ENCODE measurements at places on chromosomes 3 and 15.
A peak's percentile ranks its signal among the peaks of the same experiment; 100 is the strongest.

- peak; percentile 17 for DNase-seq
These were observed 10.9 kb downstream of the MESP1 start for GRCh38 chr15:89740137-89740536.

- no peak for DNase-seq
These were observed 219.7 kb upstream of the SGO1 start for GRCh38 chr3:20405744-20406143.

GRCh38 chr3:70078778-70079177 is 79.2 kb downstream of the SAMMSON start:
- DNase-seq: no peak

- DNase-seq: no peak
These were observed 16.2 kb downstream of the SLC6A6 start for GRCh38 chr3:14418296-14419250.

DNA sequence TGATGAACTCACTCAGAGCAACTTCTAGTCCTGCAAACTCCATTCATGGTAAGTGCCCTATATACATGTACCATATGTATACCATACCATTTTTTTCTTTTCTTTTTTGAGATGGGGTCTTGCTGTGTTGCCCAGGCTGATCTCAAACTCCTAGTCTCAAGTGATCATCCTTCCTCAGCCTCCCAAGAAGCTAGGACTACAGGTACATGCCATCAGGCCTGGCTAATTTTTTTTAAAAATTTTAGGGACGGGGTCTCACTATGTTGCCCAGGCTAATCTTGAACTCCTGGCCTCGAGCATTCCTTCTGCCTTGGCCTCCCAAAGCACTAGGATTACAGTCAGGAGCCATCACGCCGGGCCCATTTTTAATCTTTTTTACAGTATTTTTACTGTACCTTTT is 67.3 kb upstream of the MFGE8 start:
- no peak for DNase-seq

- peak; percentile 30 for DNase-seq
These were observed at the start of gene PPM1M for GRCh38 chr3:52245322-52246263. Gene PPM1M, plus strand, starts transcription at chr3:52245759. Its CDS starts 66 bp downstream, at chr3:52245825.

DNA sequence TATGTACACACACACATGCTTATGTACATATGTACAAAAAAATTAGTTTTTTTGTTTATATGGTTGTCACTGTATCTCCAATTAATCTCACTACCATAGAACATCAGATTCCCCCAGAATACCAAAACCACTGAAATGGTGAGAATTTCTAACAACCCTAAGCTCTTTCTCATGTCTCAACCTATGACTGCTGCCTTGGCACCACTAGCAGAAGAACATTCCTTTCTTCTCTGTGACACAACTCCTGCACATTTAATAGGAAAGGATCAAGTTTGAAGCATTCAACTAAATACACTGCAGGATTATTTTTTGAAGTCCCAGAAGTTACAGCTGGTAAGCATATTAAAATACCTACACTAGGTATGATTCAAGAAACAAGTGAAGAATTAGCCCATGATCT is 109.6 kb downstream of the FAM174B start:
- no peak for DNase-seq

DNA sequence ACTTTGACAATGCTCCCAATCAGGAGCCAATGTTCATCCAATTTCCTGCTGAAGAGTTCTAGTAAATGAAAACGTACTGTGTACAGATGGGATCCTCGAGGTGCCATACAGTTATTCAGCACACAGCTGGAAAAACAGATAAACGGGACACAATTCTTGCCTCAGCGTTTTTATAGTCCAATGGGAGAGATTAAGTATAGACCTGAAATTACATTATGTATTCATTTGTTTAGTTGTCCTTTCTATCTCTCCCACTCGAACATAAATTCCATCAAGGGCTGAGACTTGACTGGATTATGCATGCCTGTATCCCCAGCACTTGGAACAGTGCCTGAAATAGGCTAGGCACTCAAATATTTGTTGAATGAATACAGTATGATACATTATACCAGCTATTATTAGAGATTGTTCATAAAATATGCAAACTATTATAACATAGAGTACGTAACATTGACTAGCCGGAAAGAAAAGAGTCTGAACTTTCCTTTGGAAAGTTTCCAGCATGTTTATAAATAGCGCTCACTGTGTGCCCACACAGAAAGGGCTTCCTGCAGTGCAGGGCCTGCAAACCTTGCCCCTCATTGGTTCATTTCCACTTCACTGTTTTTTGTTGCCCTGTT is 27.4 kb upstream of the SNTN start:
- DNase-seq: no peak

DNA sequence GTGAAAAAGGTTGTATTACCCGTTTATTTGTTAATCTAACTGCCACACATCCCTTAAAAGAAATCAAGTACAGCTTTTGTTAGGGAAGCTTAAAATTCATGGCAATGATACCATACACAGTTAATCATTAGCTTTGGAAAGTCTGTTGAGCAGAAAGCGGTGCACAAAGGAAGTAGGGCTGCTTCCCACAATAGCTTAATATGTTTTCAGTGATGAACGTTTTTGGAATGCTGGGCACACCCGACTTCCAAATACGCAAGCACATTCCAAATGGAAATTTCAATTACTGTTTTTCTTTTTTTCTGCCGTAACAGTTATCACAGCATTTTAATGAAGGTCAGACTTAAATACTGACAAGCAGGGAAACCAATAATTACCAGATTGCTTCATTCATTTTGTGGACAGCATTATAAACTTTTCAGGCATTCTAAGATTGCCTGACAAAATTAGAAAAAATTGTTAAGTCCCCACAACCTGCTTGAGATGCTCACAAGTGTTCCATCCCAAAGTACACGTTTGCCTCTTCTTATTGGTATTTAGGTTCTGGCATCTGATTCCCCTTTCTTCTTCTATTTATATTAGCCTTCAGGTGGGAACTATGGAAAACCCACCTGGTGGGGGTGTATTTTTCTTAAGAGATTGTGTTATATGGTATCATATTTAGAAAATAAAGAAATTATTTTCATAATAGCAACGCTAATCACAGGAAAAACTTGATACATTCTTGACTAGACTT is 1.1 kb upstream of the ECT2 start:
- no peak for DNase-seq

GRCh38 chr3:56835650-56836227 is 34.0 kb upstream of the ARHGEF3 start:
- DNase-seq: no peak

DNA sequence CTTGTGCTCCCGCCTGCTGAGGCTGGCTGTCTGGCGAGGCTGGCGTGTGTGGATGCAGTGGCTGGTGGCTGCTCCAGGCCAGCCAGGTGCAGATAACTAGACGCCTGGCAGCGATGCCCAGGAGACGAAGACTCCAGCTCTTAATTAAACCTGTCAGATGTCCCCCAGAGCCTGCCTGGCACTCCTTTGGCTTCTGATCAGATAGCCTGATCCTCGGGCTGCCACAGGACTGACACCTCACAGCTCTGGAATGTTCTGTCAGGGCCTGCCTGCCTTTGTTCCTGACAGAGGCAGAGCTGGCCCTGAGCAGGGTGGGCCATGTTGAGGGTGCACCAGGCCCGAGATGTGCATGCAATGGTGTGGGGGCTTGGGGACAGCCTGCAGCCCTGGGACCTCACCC is 36.5 kb downstream of the PLXNA1 start:
- no peak for DNase-seq

- DNase-seq: no peak
These were observed 153.5 kb upstream of the COL8A1 start for GRCh38 chr3:99484871-99485270.

DNA sequence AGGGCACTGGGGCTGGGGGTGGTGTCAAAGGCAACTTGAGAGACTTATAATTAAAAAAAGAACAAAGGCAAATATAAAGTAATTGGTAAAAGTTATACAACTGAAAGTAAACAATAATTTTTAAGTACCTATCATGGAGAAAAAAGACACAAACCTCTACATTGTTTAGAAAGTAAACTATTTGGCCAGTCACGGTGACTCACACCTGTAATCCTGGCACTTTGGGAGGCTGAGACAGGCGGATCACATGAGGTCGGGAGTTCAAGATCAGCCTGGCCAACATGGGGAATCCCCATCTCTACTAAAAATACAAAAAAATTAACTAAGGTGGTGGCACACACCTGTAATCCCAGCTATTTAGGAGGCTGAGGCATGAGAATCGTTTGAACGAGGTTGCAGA is 25.8 kb downstream of the RPSA start:
- no peak for DNase-seq

DNA sequence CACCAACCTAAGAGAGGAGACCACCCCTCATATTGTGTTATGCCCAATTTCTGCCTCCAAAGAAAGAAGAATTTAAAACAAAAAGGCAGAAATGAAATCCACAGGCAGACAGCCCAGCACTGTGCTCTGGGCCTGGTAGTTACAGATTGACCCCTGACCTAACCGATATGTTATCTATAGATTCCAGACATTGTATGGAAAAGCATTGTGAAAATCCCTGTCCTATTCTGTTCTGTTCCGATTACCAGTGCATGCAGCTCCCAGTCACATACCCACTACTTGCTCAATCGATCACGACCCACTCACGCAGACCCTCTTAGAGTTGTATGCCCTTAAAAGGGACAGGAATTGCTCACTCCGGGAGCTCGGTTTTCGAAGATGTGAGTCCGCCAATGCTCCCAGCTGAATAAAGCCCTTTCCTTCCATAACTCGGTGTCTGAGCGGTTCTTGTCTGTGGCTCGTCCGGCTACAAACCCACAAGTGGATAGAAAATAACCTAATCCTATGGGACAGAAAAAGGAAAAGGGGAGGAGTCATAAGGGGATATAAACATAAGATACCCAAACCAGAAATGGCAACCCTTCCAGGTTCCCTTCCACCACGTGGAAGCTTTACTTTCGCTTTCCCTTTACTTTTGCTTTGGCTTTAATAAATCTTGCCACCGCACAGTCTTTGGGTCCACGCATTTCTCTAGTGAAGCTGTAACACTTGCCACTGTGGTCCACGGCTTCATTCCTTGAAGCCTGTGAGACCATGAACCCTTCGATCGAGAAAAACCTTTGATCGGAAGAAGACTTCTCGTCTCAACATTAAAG is 1.7 kb upstream of the CFAP91 start:
- DNase-seq: no peak

- no peak for DNase-seq
These were observed 33.5 kb upstream of the SLC2A2 start for GRCh38 chr3:171059978-171060377.

- DNase-seq: no peak
These were observed 15.4 kb downstream of the CDV3 start for GRCh38 chr3:133588784-133589465.

- no peak for DNase-seq
These were observed 19.7 kb downstream of the GOLGA6A start for GRCh38 chr15:74062671-74063070.

DNA sequence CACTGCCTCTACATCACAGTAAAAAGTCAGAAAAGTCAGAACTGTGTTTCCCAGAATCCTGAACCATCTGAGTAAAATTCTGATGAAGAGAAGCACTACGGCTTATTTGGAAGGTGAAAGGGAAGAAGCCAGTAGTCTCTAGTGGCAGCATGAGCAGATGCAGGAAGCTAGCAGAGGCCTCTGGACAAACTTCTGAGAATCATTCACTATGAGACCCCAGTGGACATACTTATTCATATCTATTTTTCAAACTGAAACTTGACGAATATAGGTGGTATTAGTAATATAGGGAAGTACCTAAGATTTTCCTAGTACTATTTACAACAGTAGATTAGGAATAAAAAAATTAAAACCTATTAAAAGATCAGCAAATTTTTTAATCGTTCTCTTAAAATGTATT is 272.8 kb upstream of the TTC14 start:
- no peak for DNase-seq

GRCh38 chr3:126959921-126960603 is 22.9 kb upstream of the PLXNA1 start:
- no peak for DNase-seq

DNA sequence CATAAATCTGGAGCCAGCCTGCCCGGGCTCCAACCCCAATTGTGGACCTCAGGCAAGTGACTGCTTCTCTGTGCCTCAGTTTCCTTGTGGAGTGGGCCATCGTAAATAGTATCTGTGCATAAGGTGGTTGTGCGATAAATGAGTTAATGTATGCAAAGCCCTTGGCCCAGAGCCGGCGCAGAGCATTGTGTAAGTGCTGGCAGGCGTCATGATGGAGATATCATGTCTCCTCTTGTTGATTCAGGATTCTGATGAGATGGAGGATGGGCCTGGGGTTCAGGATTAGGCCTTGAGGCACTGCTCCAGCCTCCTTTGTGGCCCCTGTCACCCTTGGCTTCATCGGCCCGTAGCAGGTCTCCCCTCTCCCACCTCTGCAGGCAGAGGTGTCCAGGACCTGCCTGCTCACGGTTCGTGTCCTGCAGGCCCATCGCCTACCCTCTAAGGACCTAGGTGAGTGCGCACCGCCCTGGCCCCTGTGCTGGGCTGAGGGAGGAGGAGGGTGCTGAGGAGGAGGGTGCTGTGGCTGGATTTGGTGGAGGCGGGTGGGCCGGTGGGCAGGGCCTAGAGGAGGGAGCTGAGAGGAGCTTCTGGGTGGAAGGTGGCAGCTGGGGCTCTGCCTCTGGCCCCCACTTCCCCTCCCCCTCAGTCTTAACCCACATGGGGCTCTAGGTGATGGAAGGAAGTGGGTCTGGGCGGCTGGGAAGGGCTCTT is 1.3 kb downstream of the PLA2G4B start:
- no peak for DNase-seq

DNA sequence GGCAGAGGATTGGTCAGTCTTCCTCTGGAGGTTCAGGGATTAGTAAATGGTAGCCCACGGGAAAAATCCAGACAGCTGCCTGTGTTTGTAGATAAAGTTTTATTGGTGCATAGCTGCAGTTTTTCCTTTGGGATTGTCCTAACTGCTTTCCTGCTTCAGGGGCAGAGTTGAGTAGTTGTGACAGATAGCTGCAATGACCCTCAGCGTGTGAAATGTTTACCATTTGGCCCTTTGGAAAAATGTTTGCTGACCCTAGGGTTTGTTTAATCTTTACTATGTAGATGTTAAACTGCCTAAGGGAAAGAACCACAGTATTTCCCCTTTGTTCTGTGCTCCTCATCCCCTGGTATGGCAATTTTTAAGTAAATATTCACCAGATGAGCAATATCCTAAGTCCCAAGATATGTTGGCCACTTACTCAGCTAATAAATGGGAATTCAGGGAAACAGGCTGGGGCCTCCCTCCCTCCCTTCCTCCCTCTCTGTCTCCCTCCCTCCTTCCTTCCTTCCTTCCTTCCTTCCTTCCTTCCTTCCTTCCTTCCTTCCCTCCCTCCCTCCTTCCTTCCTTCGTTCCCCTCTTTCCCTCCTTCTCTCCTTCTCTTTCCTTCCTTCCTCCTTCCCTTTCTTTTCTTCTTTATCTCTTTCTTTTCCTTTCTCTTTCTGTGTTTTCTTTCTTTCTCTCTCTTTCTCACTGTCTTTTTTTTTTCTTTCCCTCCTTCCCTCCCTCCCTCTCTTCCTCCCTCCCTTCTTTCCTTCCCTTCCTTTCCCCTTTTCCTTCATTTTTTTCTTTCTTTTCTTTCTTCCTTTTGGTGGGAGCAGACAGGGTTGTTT is 234.6 kb upstream of the BHLHE40 start:
- DNase-seq: no peak

DNA sequence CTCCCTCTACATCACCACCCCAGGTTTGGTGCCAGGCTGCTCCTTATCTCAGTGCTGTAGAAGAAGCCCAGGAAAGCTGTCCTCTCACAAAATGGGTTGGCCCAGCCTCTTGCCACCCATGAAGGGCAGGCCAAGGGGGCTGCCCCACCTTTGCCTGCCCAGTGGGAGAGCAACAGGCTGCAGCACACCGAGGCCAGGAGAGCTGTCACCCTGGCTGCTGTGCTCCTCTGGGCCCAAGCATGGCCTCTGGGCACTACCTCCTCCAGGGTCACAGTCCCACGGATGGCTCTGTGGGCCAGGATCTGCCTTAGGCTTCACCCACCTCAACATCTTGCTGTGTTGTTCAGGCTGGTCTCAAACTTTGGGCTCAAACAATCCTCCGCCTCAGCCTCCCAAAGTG is 6.4 kb upstream of the STAB1 start:
- DNase-seq: no peak

Data from stimulated activated CD8-positive, alpha-beta memory T cell treated with anti-CD3 and anti-CD28 coated beads, Interleukin-4, amount 100 ng/mL, for 1 hour (primary cell).